Karpas-422 (cell line): ENCODE measurements at places on chromosomes 16 and 17.

GRCh38 chr16:48008011-48008525 is 147.7 kb downstream of the ABCC12 start:
- no peak for DNase-seq

DNA sequence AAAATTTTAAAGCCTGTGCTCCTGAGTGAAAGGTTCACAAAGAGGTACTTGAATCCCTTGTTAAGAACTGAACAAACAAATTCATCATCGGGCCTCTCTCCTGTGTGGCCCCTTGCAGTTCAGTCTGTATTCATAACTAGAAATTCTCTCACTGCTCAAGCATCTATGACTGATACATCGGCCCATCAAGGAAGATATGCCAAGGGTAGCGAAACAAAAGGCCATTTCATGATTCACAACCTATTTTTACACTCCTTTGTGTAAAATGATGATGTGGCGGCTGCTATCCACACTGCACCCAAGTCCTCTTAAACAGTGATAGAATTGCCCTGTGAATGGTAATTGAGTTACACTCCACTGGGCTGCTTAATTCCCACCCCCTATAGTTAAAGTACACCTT is 204.6 kb downstream of the STX8 start:
- peak; percentile 75 for DNase-seq

DNA sequence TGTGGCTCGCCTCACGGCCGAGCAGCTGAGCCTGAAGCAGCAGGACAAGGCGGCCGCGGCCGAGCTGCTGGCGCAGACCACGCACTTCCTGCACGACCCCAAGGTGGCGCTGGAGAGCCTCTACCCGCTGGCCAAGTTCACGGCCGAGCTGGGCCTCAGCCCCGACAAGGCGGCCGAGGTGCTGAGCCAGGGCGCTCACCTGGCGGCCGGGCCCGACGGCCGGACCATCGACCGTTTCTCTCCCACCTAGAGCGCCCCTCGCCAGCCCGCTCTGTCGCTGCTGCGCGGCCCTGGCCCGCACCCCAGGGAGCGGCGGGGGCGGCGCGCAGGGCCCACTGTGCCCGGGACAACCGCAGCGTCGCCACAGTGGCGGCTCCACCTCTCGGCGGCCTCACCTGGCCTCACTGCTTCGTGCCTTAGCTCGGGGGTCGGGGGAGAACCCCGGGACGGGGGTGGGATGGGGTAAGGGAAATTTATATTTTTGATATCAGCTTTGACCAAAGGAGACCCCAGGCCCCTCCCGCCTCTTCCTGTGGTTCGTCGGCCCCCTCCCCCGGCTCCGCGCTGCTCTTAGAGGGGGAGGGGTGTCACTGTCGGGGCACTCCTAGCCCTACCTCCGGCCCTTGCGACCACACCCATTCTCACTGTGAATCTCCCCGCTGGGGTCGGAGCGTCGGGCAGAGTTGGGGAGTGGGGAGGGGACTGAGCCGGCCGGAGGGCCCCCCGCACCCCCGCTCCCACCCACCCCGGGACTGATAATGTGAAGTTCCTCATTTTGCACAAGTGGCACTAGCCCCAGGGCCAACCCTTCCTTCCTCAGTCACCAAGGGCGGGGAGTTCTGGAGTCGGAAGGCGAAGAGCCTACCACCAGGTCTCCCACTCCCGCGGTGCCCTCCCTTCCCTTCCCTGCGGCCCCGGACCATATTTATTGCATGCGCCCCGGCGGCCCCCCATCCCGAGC is 4.0 kb downstream of the HIC1 start:
- peak; percentile 92 for DNase-seq

- DNase-seq: no peak
Measured at GRCh38 chr16:5205361-5206040, 107.9 kb upstream of the EEF2KMT start.

GRCh38 chr17:21542991-21543390 is 149.3 kb upstream of the KCNJ18 start:
- DNase-seq: no peak

- peak; percentile 79 for DNase-seq
Measured at GRCh38 chr16:83701494-83701893, 106.3 kb upstream of the HSBP1 start.

- no peak for DNase-seq
Measured at GRCh38 chr16:83762992-83763358, 44.8 kb upstream of the HSBP1 start.

DNA sequence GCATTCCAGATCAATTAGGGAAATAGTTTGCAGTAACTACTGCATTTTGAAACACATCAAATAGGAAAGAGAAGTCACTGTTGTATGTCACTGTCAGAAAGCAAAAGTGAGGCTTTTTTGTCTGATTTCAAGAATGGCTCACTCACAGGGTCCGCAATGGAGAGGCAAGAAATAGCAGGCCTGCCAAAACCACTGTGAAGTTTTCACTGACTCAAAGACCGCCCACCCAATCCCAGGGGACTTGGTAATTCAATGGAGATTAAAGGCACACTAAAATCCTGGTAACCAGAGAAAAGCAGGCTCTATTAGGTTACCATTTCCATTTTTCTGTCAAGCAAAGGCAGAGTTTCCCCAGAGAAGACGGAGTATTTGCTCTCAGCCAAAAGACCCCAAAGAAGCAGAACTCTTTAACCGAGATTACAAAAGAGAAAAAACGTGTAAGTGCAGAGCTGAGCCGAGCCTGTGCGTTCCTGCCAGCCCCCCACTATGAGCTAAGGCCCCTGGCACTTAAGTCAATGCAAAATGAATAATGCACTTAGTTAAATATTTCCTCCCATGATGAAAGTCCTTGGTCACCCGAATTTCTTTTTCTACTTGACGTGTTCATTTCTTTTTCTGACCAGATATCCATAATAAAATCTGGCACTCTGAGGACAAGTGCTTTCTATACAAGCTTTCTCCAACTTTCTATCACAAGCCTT is 57.0 kb downstream of the FOXL1 start:
- no peak for DNase-seq

GRCh38 chr16:66508914-66509496 is 40.9 kb downstream of the TK2 start:
- no peak for DNase-seq

GRCh38 chr17:9230346-9230745 is 209.0 kb downstream of the NTN1 start:
- no peak for DNase-seq

DNA sequence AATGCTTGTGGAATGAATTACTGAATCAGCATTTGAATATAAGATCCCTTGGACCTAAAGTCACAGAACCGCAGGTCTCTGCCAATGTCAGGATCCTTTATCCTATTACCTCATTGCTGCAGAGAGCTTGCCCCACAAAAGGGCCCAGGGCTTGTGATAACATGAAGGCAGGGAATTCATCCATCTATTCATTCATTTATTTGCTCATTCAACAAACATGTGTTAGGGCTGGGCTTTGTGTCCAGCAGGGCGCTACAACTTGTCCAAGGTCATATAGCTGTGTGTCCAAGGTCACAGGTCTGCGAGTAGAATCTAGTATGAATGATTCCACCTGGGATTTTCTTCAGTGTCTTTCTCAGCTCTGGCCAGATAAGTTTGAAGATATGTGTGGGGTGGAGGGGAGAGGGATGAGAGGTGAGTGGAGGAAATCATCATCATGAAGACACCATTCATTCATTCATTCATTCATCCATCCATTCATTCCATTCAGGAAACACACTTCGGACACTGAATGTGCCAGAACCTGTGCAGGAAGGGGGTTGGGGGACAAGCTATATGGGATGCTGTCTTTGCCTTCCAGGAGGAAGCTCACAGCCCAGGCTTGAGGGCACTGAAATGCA is 1.3 kb upstream of the UNC45B start:
- DNase-seq: no peak

DNA sequence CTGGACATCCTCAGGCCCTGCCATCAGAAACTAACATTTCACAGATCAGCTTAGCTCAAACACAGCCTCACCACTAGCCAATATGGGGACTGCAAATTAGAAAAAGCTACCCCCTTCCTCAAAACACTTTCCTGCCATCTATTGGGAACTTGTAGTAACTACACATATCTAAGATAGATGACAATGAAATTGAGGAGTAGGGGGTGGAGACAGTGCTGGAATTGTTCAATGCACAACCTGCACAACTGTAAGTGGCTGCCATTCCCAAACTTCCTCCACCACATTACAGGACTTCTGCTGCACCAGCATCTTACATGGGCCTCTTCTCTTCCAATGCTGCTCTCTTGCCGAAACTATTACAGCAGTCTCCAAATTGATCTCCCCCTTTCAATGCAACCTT is 21.9 kb downstream of the AIPL1 start:
- DNase-seq: peak; percentile 84

GRCh38 chr17:44910231-44911106 is 4.8 kb downstream of the GFAP start:
- DNase-seq: no peak

DNA sequence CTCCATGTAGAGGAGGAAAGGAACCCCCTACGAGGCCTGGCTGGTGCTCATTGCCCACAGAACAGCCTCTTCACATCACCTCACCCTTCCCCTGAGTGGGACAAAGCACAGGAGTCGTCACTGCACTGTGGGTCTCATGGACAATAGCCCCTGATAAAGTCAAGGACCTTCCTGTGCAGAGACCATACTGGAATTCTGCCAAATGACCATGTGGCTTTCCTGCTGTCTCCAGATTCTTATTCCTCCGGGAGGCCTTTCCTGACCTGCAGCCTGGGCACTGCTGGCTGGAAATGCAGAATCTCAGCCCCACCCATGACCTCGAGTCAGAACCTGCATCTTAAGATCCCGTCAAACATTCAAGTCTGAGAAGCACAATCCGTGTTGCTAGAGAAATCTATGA is 60.5 kb upstream of the ERN1 start:
- no peak for DNase-seq

DNA sequence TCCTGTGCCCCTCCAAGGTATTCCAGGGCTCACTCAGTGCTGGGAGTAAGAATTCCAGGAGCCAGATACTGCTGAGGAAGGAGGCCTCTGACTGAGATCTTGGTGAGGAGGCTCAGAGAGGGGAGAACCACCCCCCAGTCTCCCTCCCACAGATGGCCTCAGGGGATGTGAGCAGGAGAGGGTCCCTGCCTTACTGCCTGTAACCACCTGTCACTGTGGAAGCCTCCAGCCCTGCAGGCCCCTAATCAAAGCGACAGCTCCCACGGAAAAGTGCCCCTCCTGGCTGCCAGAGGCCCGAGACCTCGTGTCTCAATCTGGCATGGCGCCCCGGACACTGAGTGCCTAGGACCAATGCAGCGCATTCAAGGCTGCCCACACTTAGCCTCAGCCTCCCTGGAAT is 7.7 kb upstream of the C17orf113 start:
- DNase-seq: no peak

DNA sequence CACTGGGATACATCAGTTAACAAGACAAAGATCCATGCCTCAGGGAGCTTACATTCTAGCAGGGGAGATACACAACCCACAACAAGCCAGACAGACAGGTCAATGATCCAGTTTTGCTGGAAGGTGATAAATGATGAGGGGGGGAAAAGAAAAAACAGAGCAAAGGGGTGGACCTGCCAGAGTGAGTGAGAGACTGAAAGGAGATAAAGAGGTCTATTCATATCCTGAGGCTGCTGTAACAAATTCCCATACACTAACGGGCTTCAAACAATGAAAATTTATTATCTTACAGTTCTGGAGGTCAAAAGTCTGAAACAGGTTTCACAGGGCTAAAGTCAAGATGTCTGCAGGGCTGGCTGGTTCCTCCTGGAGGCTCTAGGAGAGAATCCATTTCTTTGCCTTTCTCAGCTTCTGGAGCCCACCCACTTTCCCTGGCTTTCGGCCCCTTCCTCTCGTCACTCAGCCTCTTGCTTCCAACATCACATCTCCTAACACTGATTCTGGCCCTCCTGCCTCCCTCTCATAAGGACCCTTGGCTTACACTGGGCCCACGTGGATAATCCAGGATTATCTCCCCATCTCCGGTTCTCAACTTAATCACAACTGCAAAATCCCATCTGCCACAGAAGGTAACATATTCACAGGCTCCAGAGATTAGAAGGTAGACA is 81.5 kb downstream of the GAS7 start:
- DNase-seq: peak; percentile 60

- DNase-seq: no peak
Measured at GRCh38 chr17:77489239-77489892, 348.6 kb downstream of the SEC14L1 start.

GRCh38 chr17:40303009-40303657 is 5.8 kb upstream of the RARA start:
- peak; percentile 81 for DNase-seq

DNA sequence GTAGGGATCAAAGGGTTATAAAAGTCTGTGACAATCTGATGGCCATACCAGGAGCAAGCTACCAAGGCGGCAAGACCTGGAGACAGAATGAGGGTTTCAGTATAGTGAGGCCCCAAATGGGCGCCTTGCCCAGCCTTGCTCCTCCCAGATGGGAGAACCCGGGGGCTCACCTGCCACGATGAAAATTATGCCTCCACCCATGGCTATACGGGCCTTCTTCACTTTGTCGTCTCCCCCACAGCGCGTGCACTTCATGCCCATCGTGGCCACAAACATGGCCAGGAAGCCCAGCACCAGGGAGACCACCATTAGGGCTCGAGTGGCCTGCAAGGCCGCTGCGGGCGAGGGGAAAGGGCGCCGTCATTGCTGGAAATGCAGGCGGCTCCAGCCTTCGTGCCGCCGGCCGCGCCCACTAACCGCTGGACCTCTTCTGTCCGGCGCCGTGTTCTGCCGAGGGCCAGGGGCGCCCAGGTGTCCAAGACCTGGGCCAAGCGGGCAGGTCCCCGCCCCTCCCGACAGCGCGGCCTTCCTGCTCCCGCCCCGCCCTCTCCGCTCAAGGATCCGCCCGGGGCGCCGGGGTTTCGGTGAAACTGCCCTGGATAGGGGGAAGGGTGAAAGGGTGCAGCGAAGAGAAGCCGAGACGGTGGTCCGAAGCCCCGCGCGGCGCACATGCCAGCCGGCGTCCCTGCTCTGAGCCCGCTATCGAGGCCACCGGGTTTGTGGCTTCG is 1.5 kb downstream of the CLDN7 start:
- DNase-seq: no peak

DNA sequence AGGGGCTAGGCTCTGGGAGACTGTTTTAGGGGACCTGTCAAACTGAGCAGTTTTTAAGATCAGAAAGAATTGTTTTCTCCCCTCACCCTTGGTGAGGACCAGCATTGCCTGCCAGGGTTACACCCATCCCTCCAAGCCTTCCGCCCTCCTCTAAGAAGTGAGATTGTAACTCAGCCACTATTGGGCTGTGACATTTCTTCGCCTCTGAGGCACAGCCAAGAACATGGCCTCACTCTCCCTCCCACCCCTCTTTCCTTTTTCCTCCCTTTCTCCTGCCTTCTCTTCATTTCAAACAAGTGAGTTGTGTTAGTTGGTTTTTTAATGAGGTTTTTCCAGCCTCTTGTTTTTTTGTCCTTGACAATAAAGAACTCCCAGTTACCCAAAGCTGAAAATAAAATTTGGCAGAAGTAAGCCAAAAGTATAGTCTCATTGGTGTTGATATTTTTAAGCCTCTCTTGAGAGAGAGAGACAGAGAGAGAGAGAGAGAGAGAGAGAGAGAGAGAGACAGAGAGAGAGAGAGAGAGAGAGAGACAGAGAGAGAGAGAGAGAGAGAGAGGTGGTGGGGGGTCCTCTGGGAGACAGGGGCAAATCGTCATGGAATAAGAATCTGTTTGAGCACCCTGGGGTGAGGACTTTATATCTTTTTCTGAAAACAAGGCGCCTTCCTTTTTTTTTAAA is 77.2 kb upstream of the TBX2 start:
- DNase-seq: no peak

- peak; percentile 82 for DNase-seq
Measured at GRCh38 chr16:1331712-1332617, 1.5 kb upstream of the BAIAP3 start.
